Sigmoid colon (tissue), 7 donors: ENCODE measurements at places on chromosomes 16 and 17.

DNA sequence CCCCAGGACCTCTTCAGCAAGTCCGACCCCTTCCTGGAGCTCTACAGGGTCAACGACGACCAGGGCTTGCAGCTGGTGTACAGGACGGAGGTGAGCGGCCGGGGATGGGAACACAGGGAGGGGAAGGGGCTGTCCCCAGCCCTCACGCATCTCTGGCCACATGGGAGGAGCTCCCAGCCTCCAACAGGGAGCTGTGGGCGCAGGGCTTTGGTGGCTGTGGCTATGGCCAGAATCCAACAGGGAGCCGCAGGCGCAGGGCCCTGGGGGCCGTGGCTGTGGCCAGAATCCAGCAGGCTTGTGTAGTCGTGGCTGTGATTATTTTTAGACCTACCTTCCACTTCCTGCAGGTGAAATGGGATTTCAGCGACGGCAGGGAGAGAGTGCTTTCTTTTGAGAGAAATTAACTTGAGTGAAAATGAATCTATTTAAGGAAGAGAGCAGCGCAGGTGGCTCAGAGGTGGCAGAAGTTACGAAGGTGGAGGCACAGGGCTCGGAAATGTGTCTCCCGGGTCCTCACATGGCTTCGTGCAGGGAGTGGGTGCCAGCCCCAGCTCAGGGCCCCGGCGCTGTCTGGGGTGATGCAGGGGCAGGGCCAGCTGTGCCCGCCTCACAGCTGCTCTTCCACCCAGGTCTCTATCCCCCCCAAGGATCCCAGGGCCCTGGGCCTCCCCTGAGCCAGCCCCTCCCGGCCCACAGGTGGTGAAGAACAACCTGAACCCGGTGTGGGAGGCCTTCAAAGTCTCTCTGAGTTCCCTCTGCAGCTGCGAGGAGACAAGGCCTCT, 9.4 kb downstream of the CPNE7 start:
- DNase-seq: no peak

GRCh38 chr17:34255381-34255732, 272 bp downstream of the CCL2 start:
- DNase-seq: no peak

DNA sequence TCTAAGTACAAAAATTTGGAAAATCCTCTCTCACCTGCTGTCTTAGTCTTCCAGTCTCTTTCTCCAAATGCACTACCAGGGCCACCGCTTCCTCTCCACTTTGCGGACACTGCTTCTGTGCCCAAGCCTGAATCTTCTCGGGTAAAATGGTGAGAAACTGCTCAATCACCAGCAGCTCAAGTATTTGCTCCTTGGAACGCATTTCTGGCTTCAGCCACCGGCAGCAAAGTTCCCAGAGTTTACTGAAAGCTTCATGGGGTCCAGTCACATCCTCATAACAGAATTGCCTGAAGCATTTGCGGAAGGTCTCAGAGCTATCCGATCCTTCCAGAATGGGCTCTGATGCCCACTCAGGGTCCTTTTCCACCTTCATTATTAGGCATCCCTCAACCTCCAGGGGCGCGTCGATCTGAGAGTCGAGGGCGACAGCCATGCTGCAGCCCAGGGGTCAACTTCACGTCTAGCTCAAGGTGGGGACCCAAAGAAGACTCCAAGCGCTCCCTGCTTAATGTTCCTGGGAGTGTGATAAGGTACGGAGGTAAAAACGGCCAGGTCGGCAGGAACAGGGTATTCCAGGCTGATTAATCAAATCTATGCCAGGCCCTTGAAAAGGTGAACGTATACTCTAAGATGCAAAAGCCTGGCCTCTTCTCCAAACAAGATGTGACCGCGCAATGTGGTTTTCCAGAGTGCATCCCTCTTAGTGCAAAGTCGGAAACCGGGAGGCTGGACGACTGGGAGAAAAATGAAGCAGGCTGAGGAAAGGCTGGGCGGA, 763 bp downstream of the ZKSCAN2 start:
- DNase-seq: no peak

DNA sequence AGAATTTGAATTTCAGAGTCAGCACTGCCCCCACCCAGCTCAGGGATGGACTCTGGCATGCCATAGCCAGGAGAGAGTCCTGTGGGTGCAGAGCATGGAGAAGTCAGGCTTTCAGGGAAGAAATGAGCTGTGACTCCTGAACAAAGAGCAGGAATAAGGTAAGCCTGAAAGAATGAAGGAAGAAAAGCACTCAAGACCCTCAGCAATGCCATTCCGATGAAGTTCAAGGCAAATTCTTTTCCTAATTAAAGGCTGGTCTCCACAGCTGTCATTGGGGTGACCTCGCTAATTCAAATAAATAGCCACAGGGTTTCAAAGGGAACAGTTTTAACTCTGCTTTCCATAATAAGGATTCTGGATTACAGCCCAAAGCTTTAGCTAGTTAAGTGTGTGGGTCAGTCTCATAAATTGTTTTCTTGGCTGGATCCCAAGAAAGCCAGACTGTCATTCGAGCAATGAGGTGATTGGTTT, 31.7 kb downstream of the TOM1L2 start:
- no peak for DNase-seq

- no peak for DNase-seq
Observed at GRCh38 chr16:22235839-22236745, 30.0 kb downstream of the EEF2K start.

GRCh38 chr17:48718761-48719641, 3.3 kb downstream of the PRAC1 start:
- peak; percentile 54 for DNase-seq

- DNase-seq: peak; percentile 75
Observed at GRCh38 chr17:43431714-43432523, 33.1 kb downstream of the ARL4D start.

DNA sequence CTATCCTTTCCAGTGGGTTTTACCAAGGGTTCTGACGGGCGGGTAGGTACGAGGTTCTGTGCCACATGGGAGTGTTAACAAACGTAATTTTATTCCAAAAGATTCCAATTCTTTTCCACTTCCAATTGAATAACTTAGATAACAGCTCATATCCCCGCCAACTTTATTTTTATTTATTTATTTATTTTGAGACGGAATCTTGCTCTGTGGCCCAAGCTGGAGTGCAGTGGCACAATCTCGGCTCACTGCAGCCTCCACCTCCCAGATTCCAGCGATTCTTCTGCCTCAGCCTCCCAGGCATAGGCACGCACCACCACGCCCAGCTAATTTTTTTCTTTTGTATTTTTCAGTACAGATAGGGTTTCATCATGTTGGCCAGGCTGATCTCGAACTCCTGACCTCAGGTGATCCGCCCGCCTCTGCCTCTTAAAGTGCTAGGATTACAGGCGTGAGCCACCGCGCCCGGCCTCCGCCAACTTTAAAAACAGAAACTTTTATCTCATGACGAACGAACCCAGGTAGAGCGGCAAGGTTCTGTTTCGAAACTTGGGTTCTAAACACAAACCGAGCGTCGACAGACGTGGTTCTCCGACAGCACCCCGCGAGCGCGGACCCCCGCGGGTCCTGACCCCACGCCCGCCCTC, 613 bp downstream of the ECI1 start:
- DNase-seq: peak; percentile 72

DNA sequence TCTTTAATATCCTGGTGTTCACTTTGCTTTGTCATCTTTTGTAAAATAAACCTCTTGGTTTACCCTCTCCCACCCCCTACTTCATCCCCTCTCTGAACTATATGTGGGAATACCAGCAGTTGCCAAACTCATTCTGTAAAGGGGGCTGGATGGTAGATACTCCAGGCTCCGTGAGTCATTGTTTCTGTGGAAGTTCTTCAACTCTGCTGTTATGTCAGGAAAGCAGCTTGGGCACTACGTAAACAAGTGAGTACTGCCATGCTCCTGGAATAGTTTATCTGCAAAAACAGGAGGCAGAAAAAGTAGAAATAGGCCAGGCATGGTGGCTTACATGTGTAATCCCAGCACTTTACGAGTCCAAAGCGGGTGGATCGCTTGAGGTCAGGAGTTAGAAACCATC, 17.6 kb downstream of the MVP start:
- no peak for DNase-seq
